ENCODE measurements at places on chromosomes 3 and 15.

DNA sequence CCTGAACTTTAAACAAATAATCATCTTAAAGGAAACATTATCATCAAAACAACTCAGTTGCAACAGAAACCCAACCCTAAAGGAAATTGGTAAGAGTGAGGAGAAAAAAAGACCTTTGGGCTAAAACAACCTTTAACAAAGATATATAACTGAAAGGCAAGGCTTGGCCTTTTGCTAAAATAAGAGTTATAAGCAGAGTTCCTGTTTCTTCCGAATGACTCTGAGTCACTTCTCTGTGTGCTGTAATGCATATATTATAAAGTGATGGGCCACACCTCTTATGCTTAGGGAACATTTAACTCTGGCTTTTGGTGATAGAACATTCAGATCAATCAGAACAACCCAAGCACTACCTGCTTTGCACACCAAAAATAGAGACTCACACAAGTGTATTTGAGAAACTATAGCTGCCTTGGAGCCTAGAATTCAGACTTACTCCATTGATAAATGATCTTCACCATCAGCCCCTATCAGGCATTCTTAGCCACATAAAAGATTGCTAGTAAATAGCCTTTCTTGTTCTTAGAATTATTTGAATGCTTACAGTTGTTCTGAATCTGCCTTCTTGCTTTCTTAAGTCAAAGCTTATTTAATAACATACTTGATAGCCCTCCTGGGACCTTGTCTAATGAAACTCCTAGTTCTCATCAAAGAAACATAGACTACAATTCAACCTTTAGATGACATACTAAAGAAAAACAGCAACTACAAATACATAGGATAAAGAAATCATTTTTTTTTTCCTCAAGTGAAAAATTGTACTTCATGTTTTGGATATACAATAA, 294.2 kb upstream of the SEMA6D start:
- no peak for DNase-seq

- DNase-seq, result no peak
Measured at GRCh38 chr15:79820820-79821219, 76.0 kb downstream of the MTHFS start.

DNA sequence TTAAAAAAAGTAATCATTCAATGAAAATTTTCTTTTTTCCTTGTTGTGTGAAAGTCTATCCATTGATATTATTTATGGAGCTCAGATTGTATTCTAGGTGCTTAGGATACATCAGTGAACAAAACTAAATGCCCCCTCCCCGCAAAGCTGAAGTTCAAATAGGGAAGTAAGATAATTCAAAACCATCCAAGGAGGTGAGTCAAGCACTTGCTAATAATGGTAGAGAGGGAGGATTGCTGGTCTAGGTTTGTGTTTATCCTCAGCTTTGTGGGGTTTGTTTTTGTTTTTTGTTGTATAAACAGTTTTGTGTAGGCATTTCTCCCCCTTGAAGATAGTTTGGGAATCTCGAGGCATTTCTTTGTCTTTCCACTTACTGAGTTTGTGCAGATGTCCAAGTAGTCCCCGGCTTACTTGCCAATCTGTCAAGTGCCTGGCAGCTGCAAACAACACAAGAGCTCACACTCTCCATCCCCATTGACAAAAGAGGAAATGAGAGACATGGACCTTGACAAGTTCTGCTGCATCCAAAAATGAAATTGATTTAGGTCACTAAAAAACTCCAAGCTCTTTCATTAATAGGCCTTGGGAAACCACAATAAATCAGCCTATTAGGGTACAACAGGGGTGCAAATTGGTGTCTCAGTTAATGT, 575.8 kb upstream of the TBL1XR1 start:
- DNase-seq, result no peak

- no peak for DNase-seq
Measured at GRCh38 chr15:62209322-62209721, 44.2 kb upstream of the C2CD4B start.

- no peak for DNase-seq
Measured at GRCh38 chr3:80263260-80263659, 495.5 kb upstream of the ROBO1 start.

DNA sequence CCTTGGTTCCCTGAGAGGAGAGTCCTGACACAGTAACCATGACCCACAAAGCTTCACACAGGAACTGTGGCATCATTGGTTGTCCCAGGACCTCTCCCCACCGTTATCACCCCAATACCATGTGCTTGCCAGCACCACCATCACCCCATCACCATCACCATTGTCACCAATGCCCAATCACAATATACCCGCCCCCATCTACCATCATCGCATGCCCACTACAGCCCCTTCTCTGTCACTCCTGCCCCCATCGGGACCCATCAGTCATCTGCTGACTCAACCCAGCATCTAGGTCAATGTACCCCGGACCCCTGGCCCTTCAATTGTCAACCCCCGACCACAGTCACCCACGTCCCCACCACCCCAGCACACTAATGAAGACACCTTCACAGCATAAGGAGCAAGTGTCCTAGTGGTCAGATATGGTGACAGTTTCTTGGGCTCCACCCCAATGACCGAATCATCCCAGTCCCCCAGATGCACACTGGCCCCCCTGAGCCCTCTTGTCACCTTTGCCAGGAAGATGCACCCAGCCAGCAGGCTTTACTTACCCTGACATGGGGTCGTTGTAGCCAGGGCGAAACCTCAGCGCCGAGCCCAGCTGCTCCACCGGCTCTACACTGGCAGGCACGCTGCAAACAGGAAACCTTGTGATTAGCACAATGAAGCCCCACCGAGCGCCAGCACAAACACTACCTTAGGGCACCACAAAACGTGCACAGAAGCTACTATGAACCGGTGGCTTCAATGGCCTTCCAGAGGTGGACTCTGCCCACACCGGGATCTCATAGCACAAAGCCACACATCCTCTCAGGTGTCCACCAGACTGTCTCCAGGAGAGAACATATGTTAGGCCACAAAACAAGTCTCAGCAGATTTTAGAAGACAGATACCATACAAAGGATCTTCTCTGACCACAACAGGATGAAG, 25.1 kb downstream of the SHISA5 start:
- DNase-seq, result no peak

DNA sequence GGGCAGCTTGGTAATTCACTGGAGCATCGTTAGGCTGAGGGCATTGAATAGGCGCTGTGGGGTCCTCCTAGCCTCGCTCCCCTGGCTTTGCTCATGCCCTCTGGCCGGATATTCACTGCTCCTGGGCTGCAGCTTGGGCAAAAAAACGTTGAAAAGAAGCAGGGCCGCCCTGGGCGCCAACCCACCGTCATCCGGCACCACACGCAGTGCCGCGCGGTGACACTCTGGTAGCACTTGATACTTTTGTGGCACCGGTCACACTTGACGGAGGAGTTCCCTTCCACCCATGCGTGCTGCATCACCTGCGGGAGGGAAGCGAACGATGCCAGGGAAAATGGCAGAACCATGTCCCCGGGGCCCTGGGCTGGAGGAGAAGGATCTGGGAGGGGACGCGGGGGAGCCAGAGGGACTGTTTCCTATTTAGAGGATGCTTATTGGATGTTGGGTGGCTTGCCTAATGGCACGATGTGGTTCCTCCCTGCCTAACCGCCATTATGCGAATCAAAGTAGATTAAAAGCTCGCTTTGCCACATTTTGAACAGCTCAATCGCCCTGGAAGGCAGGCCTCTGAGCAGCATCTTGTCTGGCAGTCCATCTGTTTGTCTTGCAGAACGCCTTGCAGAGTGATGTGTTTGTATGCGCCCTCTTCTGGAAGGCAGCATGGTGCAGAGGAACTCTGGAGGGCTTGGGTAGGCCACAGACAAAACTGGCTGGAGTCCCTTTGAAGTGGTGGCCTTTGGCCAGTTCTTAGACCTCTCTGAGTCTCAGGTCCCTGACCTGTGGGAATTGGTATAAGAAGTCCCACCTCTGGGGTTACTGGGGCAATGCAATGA, 93.2 kb downstream of the DGKG start:
- DNase-seq, result no peak

- no peak for DNase-seq
Measured at GRCh38 chr15:78623786-78624497, 3.1 kb upstream of the CHRNA3 start.
